ENCODE measurements at places on chromosomes 12 and 14. TPM values are rescaled to one million over a fixed set of nuclear protein-coding genes. Genes with fewer than 3 reads are reported as not detected.

The CRY1 gene
- polyA plus RNA-seq, result 5.5 TPM

The TAS2R13 gene
- polyA plus RNA-seq, result not detected

The DDX23 gene
- polyA plus RNA-seq, result 49.7 TPM

The KHNYN gene
- polyA plus RNA-seq, result 18.7 TPM

The BRMS1L gene
- 5.6 TPM for polyA plus RNA-seq

The RNASE13 gene
- not detected for polyA plus RNA-seq

The HAL gene
- polyA plus RNA-seq, result 0.08 TPM

The CAPZA3 gene
- not detected for polyA plus RNA-seq

The PLEKHG7 gene
- polyA plus RNA-seq, result not detected

The CLEC4D gene
- not detected for polyA plus RNA-seq

The SLC5A8 gene
- 0.06 TPM for polyA plus RNA-seq

The PIP4K2C gene
- polyA plus RNA-seq, result 34.8 TPM

The KLHL33 gene
- not detected for polyA plus RNA-seq

- DNase-seq, result no peak
Measured at GRCh38 chr14:63939006-63939270, 86.1 kb downstream of the SYNE2 start.

- DNase-seq, result no peak
Measured at GRCh38 chr12:96989916-96990315, 82.9 kb downstream of the NEDD1 start.

GRCh38 chr12:111154147-111154834 lies 214.6 kb downstream of the PHETA1 start:
- no peak for DNase-seq

- no peak for DNase-seq
Measured at GRCh38 chr12:92668739-92669138, 34.0 kb upstream of the PLEKHG7 start.

- no peak for DNase-seq
Measured at GRCh38 chr12:129063600-129063999, 210.3 kb downstream of the GLT1D1 start.

DNA sequence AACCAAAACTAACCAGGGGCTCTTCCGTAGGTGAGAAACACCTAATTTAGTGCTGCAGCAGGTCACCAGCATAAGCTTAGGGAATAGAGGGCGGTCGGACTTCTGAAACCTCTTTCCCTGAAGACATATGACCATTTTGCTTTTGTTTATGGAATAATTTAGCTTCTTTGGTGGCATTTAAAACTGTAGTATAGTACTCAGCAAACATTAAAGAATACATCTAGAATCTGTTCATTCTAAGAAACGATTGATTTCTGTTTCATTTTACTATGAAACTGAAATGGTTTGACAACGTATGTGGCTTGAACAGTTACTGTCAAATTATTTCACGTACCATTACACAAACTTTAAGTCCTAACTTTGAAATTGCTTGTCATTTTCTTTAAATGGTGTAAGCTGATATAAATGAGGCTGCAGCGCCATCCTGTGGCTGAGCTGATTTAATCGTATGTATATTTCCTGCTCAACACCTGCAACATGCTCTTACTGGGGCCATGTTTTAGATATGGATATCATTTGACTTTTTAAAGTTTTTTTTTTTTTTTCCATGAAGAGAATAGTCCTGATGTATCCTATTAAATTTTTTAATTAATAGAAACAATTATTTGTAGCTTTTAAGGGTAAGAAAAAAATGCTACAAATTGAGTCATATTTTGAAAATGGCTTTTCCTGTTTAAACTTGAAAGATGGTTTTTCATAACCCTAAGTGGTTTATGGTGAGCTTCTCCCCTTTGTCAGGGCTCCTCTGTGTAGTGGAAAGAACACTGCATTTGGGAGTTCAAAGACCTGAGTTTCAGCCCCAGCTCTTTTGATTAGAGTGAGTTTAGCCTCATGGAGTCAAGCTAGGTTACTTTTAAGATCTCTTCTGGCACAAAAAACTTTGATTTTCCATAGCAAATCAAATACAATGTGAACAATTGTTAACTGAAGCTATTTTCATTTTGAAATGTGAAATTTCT lies 27.4 kb downstream of the CFAP54 start:
- no peak for DNase-seq

- DNase-seq, result no peak
Measured at GRCh38 chr14:77240336-77240915, 30.6 kb downstream of the NGB start.

- no peak for DNase-seq
Measured at GRCh38 chr14:103811189-103811588, 36.2 kb downstream of the PPP1R13B start.

- DNase-seq, result no peak
Measured at GRCh38 chr14:22233377-22233776, 355.6 kb downstream of the DAD1 start.

DNA sequence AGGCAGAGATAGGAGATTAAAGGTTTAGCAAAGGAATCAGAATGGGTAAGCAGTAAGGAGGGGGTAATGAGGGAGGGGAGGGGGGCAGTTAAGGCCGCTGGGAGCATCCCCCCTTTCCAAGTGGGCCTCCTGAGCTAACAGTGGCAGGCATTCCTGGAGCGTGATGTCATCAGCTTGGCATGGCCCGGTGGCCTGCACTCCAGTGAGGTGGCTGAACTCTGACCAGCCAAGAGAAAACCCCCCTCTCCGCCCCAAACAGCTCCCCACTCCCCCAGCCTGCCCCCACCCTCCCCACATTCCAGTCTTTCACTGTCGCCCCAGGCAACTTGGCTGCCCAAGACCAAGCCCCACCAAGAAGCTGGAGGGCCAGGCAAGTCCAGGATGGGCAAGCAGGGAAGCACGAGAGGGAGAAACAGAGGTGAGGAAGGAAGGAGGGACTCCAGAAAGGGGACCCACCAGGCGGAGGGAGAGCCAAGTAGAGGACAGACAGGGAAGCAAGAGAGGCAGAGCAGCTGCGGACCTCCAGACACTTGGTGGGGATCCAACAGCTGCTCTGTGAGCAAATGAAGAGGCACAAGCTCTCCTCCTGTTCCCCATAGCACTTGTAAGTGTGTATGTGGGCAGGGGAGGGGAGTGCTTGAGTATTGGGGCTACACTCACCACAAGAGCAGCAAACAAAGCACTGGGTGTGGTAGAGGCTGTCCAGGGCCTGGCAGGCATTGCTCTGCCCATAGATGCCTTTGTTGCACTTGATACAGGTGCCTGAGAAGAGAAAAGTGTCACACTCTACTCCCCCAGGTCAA lies 4.5 kb downstream of the AJUBA start:
- peak; percentile 63 for DNase-seq

DNA sequence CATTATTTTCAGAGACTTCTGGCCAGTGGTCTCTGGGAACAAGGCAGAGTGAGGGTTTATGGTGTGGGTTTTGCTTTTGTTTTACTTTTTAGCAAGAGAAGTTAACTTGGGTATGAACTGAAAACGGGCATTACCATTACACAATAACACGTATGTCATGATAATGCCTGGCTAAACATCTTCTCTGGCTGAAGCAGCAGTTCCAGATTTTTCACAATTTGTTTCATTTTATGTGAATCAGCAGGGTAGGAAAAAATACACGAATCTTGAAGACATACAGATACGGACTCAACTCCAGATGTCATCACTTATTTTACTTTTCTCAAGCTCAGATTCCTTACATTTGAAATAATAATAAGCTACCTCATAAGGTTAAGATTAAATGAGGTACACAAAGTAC lies 2.5 kb upstream of the PCNX4 start:
- DNase-seq, result no peak

GRCh38 chr12:130179621-130180020 lies 17.4 kb downstream of the FZD10 start:
- no peak for DNase-seq

DNA sequence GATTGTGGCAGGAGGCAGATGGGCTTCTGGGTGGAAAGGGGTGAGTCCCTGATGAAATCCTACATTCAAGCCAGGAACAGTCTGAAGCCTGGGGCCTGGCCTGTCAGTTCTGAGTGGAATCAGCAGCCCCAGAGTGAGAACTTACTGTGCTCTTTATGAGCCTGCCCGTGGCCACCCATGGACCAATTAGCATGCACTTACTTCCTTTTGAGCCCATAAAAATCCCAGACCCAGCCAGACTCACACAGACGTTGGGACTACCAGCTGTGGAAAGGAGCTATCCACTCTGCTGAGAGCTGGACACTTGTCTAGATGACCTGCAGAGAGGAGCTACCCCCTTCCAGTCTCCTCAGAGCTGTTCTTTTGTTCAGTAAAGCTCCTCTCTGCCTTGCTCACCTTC lies 104.5 kb downstream of the MNAT1 start:
- DNase-seq, result no peak

- no peak for DNase-seq
Measured at GRCh38 chr12:123813349-123813748, 51.2 kb downstream of the DNAH10 start.

DNA sequence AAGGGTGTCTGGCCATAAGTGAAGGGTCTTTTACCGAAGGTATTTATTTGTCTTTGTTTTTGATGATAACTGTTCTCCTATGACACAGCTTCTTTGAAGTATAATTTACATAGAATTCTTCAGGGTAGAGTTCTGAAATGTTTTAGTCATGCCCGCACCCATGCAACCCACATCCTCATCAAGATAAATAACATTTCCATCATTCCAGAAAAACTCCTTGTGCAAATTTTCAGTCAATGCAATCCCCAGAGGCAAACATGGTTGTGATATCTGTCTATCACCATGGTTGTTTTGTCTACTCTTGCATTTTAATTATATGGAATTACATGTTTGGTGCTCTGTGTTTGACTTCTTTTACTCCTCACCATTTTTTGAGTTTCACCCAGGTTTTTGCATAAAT lies 837.8 kb downstream of the AACS start:
- DNase-seq, result no peak

DNA sequence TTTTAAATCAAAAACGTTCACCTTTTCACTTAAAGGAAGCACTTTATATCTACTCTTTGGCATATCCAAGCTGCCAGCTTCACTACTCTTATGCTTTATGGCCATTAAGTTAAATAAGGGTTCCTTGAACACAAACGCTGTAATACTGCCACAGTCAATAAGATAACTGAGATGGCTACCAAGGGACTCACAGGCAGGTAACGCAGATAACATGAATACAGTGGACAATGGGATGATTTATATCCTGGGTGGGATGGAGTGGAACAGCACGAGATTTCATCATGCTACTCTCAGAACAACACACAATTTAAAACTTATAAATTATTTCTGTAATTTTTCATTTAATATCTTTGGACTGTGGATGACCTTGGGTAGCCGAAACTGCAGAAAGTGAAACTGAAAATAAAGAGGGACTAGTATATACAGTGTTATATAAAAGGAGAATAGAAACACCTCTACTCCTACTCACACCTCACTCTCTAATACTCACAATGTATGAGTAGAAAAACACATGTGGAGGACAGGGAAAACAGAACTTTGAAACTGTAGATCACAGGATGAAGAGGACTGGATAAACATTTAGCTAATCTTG lies 367.3 kb downstream of the C12orf50 start:
- peak; percentile 24 for DNase-seq

DNA sequence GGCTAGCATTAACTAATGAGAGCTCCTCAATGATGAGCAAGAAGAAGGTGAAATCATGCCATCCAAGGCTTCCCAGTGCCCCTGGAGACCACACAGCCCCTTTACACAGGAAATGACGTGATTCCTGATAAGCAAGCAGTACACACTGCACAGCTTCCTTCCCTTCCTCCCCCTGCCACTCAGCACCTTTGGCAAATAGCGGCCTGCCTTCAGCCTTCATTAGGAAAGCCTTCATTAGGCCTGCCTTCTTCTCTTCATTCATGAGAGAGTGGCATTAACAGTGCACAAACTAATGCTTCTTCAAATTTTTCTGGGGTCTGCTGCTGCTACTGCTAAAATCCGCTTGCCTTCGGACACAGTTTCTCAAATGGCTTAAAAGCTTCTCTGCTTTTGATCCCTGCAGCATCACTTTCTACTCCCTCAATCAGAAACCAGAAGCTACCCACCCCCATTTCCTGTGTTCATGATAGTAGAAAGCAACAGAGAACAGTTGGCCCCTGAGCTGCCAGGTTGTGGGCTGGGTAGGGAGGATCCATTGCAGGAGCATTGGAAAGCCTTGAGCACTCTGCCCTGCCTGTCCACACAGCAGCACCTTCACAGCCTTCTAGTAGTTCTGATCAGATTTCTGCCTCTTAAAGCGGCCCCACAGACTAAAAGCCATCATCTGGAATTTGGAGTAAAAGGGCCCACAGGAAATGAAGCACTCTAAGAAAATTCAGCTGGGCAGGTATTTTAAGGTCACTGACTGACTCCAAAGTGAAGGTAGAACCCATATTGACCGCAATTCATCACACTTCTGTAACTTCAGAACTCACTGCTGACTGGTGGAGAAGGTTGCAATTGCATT lies 103.8 kb upstream of the ETV6 start:
- no peak for DNase-seq

GRCh38 chr12:93612776-93613175 lies 40.3 kb downstream of the SOCS2 start:
- no peak for DNase-seq

- no peak for DNase-seq
Measured at GRCh38 chr12:128771681-128772080, 52.1 kb downstream of the SLC15A4 start.

DNA sequence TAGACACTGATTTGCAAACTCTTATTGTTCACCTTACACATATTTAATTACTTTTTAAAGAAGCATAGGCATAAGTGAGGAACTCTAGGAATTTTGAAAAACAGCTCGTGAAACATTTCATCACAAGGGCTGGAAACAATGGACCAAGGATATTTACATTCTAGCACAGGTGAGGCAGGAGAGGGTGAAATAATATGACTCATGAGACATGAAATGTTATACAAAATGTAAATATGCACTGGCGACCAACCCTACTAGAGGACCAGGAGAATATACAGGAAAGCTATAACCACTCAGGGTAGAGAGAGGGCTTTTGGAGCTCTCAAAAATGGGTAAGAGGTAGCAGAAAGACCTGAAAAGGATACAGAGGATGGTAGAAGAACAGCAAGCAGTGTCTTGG lies 115.3 kb downstream of the PTGER2 start:
- DNase-seq, result peak; percentile 16

- DNase-seq, result no peak
Measured at GRCh38 chr14:53470351-53471043, 317.4 kb upstream of the DDHD1 start.

GRCh38 chr14:101760138-101761011 lies 1.1 kb upstream of the PPP2R5C start:
- DNase-seq, result peak; percentile 89

- DNase-seq, result peak; percentile 14
Measured at GRCh38 chr12:132084621-132085290, 59.4 kb downstream of the DDX51 start.

- no peak for DNase-seq
Measured at GRCh38 chr12:77352946-77353345, 287.6 kb upstream of the E2F7 start.

GRCh38 chr12:26246483-26247164 lies 51.3 kb downstream of the SSPN start:
- peak; percentile 72 for DNase-seq

DNA sequence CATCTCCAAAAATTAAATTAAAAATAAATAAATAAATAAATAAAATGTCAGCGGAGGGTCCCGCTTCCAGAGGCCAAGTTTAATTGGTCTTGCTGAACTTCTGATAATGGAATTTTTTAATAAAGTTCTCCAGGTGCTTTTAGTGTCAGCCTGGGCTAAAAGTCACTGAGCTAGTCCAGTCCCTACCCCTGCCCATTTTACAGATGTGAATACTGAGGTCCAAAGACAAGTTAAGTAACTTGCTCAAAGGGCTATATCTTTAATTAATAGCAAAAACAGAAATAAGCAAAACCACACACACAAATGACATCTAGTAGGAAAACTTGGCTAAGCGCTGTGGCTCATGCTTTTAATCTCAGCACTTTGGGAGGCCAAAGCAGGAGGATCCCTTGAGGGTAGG lies 5.6 kb upstream of the RFC5 start:
- DNase-seq, result no peak

GRCh38 chr14:50407111-50407812 lies 10.6 kb upstream of the CDKL1 start:
- DNase-seq, result no peak

GRCh38 chr14:37844614-37845013 lies 249.2 kb downstream of the TTC6 start:
- no peak for DNase-seq
